ENCODE measurements at places on chromosomes 7 and 10.

DNA sequence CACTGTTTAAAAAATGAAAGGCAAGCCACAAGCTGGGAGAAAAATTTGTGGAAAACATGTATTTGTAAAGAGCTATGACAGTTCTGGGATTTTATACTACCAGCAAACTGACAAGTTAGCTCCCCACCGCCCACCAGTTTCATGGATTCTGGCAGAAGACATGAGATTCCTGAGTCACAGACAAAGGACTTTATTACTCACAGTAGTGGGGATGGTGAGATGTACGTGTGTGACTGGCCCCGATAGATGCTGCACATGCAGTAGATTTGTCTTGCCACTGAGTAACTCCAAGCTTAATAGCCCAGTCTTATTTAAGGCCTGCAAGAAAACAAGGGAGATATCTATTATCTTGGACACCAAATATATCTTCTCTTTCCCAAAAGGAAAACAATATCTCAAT lies 281.7 kb downstream of the AHR start:
- DNase-seq: peak; percentile 32

DNA sequence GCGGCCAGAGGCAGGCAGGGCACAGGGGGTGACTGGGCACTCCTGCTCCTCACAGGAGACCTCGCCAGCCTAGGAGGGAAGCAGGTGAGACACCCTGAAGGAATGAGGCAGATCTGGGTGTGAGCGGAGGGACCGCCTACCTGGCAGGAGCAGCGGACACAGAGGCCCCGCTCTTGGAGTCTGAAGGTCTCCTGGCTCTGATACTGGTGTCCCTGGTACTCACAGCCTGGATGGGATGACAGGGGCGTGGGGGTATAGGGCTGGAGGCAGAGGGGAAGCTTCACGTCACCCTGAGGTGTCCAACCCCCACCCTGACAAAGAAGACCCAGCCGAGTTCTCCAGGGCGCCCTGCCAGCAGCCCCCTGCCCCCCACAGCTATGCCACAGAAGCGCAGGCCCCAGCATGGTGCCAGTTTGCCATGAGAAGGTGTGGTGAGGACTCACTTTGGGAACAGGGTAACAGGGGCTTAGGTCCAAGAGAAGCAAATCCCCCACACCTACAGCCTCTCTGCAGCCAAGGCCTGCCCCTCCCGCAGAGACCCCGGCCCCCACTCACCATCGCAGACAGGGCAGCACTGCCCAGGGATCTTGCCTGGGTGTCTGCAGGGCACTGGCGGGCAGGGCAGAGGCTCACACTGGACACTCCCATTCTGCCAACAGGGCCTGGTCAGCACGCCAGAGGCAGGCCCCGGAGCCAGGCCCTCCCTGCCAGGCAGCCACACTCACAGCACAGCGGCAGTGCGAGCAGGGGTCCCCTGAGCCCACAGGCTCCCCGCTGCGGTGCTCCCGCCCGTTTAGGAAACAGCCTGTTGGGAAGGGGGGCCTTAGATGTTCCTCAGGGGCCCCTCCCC lies 17.0 kb downstream of the KCP start:
- peak; percentile 70 for DNase-seq

DNA sequence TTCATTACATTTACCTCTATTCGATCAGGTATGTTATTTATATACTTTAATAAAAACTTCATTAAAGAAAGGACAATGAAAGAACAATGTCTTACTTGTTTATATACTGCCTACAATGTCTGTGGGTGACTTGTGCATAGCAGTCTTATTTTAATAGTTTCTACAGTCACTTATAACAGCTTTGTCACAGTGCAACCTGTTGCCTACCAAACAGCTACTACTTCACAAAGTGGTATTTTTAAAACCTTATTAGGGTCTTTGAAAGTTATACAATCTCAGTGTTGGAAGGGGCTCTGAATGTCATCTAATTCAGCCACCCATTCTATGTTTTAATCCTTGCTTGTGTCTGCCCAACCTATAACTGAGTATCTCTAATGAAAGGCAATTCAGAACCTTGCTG lies 19.0 kb downstream of the MTPN start:
- no peak for DNase-seq

DNA sequence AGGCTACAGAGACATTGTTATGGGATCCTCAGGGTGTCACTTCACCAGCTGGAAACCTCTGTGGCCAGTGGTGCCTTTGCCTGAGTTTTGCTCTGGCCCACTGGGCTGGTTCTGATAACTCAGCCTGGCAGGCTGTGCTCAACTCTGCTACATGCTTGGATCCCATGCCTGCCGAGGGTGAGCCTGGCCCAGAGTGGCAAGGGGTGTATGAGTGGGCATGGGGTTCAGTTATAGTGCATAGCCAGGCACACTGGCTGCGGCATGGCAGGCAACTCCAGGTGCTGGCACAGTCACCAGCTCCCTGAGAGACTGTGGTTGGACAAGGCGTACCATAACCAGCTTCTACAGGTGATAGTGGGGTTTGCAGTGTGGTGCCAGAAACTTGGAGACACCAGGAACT lies 107.0 kb upstream of the PCDH15 start:
- DNase-seq: no peak

- DNase-seq: no peak
Measured at GRCh38 chr10:133202778-133203651, 27.0 kb upstream of the UTF1 start.

DNA sequence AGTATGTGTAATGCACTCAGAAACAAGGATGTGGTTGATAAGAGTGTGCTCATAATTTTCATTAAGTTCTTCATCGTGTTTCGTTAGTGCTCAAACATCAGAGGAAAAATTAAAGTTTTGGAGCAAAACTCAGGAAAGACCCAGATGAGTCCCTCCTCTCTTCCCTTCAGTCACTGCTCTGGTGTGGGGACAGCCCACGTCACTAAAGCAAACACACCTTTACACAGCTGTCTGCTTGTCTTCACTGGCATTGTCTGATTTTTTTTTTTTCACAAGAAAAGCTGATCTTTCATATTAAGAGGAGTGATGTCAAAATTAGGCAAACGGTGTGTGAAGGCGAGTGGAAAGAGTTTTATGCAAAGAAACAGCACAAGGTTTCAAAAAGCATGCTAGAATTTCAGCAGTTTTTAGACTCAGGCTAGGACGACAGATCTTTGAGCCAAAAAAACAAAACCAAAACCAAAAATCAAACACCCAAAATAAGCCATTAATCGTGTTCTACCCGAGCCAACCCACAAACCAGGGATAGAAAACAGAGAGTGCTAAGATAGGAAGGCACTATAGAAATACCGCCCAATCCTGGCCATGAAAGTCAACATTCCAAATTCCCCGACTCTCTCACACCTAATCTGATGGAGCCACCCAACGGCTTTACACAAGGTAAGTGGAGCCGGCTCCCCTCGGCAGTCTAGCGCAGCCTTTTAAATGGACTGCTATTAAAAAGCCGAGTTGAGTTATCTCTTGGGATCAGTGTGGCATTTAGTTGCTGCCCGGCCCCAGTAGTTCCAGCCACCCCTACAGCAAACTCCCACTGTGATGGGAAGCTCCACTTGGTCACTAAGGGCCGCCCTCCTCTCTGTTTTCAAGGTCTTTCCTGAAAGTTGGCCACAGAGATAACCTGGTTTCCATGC lies 27.9 kb upstream of the GATA3 start:
- no peak for DNase-seq

- DNase-seq: no peak
Measured at GRCh38 chr7:133742709-133743538, 384.2 kb upstream of the LRGUK start.

DNA sequence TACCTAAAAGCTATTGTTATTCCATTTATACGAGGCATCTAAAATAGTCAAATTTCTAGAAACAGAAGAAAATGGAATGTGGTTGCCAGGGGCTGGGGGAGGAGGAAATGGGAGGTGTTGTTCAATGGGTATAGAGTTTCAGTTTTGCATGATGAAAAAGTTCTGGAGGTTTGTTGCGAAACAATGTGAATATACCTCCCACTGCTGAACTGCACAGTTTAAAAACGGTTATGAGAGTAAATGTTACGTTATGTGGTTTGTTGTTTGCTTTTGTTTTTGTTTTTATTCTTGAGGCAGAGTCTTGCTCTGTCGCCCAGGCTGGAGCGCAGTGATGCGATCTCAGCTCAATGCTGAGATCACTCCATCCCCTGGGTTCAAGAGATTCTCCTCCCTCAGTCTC lies 64.9 kb upstream of the NRBF2 start:
- DNase-seq: no peak

- no peak for DNase-seq
Measured at GRCh38 chr10:114556236-114557122, 101.6 kb downstream of the ABLIM1 start.

DNA sequence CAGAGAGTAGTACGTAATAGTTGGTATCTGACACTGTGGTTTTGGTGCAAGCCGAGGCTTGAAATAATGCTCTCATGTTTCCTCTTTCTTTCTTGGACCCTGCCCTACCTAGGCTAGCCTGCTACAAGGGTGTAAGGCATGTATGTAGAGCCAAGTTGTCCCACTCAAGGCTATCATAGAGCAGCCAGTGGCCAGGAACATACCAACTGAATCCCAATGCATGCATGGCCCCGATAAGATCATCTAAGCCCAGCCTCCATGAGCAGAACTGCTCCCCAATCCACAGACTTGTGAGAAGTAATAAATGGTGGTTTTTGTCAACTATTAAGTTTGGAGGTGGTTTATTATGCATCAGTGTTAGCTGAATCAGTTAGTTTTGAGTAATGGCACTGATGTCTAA lies 250.2 kb downstream of the SH2D4B start:
- DNase-seq: no peak

DNA sequence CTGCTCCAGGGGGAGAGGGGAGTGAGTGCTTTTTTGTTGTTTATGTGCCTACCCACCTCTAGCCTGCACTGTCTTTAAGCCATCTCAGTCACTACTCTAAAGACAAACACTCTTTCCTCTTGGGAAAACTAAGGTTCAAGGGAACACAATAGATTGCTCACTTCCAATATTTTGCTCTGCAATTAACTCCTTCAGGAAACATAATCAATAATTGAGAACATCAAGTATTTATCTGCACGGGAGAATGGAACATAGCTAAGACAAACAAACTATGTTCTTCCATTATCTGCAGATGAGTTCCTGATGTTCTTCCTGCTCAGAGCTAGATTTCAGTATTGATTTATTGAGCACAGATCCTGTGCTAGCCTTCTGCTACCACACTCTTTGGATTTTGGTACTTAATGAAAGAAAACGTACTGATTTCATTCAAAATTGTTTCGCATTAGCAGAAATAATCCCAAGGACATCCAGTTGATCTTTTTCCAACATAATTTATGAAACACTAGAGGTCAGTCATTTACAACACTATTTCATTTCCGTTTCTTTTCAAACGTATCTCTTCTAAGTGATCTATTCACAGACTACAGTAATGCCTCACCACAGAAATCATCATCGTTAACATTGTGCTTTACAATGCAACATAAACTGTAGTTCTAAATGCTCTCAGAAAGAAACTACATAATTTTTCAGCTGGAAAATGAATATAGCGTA lies 8.3 kb downstream of the NEBL start:
- DNase-seq: no peak

DNA sequence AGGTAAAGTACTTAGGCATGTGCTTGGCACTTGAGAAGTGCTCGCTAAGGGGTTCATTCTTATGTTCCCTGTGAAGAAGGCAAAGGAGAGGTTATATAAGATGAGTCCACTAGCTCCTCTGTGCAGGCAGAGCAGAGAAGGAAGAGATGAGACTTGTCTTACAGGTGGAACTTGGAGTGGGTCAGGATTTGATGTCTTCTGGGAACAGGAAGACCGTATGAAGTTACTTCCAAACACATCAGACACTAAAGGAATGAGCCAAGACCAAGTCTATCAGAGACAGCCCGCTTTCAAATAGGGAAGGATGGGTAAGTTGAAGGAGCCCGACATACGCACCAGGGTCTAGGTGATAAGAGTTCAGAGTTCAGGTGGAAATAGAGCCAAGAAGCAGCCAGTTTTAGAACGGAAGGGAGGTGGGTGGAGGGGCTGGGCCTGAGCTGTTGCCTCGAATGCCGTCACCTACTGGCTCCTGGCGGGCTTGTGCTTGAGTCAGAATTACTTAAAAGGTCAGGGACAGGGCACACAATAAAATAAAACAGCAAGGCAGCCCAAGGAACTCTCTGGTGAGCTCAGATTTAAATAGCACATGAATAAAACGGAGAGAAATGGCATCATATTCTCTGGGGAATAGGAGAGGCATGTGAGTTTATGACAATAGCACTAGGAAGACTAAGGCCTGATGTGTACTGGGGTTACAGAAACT lies 56.1 kb upstream of the GRB10 start:
- DNase-seq: no peak

Data from posterior cingulate gyrus (tissue), 11 donors.